HEK293T (cell line): ENCODE measurements at places on chromosomes 1 and 21.

DNA sequence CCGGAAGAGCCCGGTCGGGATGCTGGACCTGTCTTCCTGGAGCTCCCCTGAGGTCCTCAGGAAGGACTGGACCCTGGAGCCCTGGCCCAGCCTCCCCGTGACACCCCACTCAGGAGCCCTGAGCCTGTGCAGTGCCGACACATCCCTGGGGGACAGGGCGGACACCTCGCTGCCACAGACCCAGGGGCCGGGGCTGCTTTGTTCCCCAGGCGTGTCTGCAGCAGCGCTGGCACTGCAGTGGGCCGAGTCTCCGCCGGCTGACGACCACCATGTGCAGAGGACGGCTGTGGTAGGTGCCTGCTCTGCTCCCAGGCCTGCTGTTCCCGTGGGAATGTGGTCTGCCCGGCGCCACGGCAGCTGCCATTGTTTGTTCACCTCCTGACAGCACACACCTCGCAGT lies 42.1 kb upstream of the DIP2A start:
- DNase-seq, result no peak

- no peak for DNase-seq
Observed at GRCh38 chr1:234885601-234886000, 243.0 kb downstream of the TOMM20 start.

GRCh38 chr1:6512908-6513280 lies 21.4 kb upstream of the PLEKHG5 start:
- DNase-seq, result no peak

DNA sequence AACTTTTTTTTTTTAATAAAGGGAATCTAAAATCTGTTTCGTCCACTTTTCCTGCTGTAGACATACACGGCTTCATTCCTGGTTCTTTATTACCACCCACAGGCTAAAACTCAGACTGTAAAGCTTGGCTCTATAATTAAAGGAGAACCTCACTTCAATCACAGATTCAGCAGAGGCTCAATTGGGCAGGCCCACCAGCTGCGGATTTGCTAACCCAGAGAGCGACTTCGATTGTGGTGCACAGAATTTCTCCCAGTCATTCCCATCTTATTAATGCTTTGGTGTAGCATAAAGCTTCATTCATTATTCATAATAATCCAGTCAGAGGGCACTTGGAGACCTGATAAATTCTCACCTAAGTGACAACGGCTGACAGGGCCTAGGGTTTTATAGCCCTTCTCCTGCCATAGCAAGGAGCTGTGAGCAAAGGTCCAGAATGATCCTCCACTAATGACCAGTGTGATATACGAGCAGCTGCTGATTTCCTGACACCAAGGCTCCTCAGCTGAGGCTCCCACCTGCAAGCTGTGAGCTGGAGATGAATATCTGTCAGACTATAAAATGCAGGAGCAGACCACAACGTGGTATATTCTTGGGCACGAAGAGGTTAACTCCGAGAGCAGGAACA lies 149.0 kb downstream of the ATP6V1G3 start:
- no peak for DNase-seq

DNA sequence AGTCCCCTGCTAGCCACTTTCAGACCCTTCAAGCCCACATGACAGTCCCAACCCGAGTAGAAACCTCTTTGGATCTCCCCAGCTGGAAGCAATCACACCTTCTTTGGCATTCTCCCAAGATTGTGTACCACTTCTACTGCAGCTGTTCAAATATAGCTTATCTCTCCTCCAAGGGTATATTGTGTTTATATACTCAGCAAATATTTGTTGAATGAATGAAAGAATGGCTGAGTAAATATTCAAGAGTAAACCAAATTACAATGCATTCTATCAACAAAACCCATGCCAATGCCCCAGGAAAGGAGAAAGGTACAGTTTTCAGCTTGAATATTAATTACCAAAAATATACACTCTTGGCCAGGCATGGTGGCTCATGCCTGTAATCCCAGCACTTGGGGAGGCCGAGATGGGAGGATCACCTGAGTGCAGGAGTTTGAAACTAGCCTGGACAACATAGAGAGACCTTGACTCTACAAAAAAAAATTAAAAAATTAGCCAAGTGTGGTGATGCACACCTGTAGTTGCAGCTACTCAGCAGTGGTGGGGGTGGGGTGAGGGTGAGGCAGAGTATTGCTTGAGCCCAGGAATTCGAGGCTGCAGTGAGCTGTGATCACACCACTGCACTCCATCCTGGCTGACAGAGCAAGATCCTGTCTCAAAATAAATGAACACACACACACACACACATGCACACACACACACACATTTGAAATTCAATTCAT lies 68.5 kb downstream of the NIBAN1 start:
- DNase-seq, result no peak

- DNase-seq, result no peak
Observed at GRCh38 chr1:18413541-18414305, 67.0 kb upstream of the KLHDC7A start.

DNA sequence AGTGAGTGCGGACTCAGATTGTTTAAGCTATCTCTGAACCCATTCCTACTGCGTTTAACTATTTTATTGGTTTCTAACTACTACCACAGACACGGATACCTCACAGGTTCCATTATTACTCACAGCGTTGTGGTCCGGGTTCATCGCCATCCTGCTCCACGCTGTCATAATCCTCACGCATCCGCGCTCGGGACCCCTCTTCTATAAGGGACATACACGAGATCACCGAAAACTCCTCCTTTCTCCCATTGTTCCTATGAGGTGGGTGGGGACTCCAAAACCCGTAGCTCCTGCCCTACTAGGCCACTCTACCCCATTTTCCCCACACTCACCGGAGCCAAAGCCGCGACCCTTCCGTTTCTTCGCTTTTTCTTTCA lies 610 bp downstream of the RBM8A start:
- no peak for DNase-seq

DNA sequence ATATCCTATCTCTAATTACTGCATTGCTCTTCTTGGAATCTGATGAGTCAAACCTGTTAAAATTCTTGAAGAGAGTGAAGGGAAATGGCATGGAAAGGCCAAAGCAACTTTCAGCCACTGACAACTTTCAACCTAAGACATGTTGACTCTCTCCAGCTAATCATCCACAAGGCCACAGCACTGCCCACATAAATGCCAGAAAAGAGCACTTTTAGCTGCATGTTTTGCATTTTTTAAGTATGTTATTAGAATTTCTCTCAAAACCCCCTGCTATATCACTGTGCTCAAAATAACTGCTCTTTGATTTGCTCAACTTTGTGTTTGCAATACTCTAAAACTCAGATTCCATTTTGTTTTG lies 352.5 kb downstream of the ADGRL2 start:
- no peak for DNase-seq

DNA sequence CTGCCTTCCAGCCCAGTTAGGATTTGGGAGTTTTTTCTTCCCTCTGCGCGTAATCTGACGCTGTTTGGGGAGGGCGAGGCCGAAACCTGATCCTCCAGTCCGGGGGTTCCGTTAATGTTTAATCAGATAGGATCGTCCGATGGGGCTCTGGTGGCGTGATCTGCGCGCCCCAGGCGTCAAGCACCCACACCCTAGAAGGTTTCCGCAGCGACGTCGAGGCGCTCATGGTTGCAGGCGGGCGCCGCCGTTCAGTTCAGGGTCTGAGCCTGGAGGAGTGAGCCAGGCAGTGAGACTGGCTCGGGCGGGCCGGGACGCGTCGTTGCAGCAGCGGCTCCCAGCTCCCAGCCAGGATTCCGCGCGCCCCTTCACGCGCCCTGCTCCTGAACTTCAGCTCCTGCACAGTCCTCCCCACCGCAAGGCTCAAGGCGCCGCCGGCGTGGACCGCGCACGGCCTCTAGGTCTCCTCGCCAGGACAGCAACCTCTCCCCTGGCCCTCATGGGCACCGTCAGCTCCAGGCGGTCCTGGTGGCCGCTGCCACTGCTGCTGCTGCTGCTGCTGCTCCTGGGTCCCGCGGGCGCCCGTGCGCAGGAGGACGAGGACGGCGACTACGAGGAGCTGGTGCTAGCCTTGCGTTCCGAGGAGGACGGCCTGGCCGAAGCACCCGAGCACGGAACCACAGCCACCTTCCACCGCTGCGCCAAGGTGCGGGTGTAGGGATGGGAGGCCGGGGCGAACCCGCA lies at the start of gene PCSK9:
TSS of gene PCSK9 (plus strand) at position 207 of the 741 bp plus-strand sequence. CDS start at position 497, 290 bp downstream.
- DNase-seq, result no peak

DNA sequence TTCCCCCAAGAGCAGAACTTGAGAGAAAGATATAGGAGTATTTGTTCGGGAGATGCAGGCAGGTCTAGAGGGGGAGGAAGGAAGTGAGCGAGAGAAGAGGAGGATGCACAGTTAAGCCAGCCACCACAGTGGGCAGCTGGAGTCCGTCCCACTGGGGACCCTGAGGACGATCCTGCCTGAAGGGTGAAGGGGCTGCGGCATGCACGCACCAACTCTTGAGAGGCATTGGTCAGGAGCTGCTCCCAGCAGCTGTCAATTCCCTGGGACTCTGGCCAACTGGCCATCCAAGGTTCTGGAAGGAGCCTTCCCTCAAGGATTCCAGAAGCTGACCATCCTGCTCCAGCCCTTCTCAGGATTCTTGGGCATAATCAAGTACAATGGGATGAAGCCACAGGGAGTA lies 246.9 kb downstream of the MATN1 start:
- no peak for DNase-seq

GRCh38 chr1:23558872-23559135 lies 497 bp downstream of the ID3 start:
- DNase-seq, result no peak

- no peak for DNase-seq
Observed at GRCh38 chr1:231827337-231828105, 200.9 kb downstream of the DISC1 start.

GRCh38 chr1:6028042-6028850 lies 17.4 kb upstream of the KCNAB2 start:
- DNase-seq, result no peak

GRCh38 chr1:242569867-242570266 lies 45.4 kb upstream of the PLD5 start:
- DNase-seq, result no peak

- DNase-seq, result no peak
Observed at GRCh38 chr1:94865360-94865759, 45.2 kb downstream of the SLC44A3 start.

DNA sequence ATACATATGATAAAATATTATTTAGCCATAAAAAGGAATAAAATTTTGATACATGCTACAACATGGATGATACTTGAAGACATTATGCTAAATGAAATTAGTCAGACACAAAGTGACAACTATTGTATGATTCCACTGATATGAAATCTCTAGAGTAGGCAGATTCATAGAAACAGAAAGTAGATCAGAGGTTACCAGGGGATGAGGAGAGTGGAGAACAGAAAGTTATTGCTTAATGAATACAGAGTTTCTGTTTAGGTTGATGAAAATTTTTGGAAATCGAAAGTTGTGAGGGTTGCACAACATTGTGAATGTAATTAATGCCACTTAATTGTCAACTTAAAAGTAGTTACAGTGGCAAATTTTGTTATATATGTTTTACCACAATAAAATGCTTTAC lies 315.7 kb upstream of the USP25 start:
- no peak for DNase-seq

DNA sequence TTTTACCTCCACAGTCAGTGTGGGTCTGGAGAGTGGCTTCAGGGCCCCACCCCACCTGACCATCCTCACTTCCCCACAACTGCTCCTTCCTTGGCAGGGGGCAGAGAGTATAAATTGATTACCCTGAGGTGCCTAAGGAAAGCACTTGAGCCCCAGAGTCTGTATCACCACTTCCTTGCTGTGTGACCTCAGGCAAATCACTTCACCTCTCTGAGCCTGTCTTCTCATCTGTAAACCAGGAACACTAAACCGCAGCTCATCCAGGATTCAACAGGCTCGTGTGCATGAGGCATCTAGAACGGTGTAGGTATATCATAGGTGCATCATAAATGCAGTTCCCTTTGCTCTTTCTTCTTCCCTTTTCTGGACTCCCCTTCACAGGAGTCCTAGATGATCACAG lies 43.4 kb downstream of the GRIK3 start:
- no peak for DNase-seq

- DNase-seq, result no peak
Observed at GRCh38 chr1:6014130-6014999, 22.1 kb upstream of the NPHP4 start.

DNA sequence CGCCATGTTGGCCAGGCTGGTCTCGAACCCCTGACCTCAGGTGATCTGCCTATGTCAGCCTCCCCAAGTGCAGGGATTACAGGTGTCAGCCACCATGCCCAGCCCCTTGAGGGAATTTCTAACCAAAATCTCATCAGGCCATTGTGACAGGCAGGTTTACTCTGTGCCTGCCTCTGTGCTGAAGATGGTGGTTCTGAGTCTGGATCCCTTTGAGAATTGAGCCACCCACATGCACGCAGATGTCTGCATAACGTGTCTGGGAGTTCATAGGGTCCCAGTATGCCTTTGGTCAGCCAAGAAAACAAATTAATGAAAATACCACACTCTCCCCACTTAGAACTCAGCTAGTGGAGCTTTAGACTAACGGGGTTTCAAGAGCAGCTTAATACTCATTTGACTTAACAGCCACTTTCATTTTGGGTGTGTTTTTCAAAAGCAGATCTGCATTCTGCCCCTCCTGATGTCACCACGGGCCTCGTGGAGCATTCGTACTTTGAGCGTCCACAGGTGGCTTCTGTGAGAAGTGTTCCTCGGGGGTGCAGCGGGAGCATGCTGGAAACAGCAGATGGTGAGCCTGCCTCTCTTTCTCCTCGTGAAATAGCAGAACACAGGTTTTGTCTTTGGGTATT lies 45.3 kb downstream of the DIP2A start:
- DNase-seq, result no peak

DNA sequence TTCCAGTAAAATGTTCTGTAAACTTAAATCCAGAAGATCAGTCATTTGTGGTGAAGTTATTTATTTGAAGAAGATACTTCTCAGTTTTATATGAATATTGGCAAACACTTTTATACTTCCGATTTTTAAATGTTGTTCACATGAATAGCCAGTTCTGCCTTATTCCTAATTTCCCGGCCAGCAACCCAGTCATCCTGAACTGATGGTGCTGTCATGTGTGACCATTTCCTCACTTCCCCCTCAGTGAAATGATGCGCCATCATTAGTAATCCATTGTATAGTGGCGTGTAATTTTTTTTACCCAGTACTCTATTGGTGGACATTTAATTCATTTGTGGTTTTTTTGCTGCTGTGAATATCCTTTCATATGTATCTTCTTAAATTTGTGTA lies 16.4 kb downstream of the GPSM2 start:
- no peak for DNase-seq

- no peak for DNase-seq
Observed at GRCh38 chr1:70101774-70102173, 103.6 kb downstream of the LRRC40 start.

DNA sequence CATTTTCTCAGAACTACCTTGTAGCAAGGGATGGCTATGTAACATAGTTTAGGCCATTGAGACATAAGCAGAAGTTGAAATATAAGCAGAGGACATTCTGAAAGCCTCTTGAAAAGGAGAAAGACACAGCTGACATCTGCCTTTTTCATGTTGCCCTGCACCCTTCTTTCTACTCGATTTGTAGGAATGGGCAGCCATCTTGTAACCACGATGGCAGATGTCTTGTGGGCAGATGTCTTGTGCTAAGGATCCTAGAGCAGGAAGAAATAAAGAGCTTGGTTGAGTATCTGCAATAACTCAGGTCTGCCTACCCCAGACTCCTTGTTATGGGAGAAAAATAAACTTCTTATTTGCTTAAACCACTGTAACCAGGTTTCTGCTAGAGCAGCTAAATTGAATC lies 351.0 kb downstream of the PDE4B start:
- DNase-seq, result no peak

- DNase-seq, result no peak
Observed at GRCh38 chr1:30612536-30613065, 110.8 kb downstream of the MATN1 start.

- DNase-seq, result no peak
Observed at GRCh38 chr1:183327434-183328290, 90.5 kb downstream of the NMNAT2 start.
